ENCODE measurements at places on chromosomes 13 and 19.
A peak's percentile ranks its signal among the peaks of the same experiment; 100 is the strongest.

DNA sequence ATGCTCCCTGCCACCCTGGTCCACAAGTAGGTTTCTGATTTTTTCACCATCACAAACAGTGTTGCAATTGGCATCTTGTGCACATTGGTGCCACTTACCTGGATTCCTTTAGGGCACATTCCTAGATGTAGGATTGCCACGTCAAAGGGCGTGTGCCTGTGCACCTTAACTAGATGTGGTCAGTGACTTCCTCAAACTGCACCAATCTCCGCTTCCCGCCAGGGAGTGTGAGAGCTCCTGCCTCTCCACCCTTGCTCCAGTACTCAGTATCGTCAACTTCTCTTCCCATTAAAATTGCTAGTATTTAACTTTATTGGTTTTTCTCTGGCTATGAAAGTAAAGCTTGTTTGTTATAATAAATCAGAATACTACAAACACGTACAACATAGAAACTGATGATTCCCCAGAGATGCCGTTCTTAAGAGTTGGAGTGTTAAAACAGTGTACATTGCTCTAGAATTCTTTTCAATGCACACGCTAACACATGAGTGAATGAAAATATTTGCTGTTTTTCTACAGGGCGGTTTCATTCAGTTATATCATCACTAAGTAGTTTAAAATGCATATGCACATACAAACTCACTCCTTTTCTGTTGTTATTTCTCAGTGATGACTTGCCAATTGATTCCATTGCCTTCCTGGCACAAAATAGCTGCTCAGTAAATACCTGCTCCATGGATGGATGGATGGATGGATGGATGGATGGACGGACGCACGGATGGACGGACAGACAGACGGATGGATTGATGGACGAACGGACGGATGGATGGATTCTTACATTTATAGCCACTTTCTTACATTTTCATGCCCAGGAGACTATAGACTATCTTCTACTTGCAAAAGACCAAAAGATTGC is 23.4 kb downstream of the CCNE1 start:
- no peak for DNase-seq

GRCh38 chr13:32036126-32036695 is 4.6 kb downstream of the FRY start:
- DNase-seq: no peak

DNA sequence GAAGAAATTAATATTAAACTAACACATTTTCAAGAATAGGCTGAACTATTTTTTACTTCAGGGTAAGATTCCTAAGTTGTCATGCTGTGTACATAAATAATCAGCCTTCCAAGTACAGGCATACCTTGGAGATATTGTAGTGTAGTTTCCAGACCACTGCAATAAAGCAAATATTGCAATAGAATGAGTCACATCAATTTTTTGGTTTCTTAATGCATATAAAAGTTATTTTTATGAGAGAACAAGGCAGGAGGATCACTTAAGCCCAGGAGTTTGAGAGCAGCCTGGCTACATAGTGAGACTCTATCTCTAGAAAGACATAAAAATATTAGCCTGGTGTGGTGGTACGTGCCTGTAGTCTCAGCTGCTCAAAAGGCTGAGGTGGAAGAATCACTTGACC is 511.5 kb downstream of the UQCRFS1 start:
- DNase-seq: no peak

GRCh38 chr19:13929340-13929739 is 8.9 kb downstream of the PODNL1 start:
- DNase-seq: no peak

DNA sequence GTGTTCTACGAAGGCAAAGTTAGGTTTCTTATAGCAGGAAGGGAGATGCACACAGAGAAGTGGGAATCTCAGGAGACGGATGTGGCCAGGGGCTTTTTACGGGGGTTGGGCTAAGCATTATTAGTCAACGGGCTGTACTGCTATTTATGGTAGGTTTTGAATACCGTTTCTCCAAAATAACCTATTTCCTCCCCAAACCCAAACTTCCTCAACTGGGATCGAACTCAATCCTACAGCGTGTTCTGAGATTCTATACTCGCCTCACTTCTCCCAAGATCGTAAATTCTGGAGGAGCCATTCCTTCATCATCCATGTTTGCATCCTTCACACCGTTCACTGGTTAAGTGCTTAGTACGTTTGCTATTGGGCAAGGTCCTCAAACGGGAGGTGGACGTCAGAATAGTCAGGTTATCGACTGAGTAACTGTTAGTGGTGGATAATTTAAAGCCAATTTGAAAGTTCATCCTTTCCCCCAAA is 1.2 kb upstream of the TRIM13 start:
- DNase-seq: peak; percentile 19

GRCh38 chr13:84025824-84026223 is 143.6 kb upstream of the SLITRK1 start:
- DNase-seq: no peak

GRCh38 chr19:15935167-15935702 is 906 bp upstream of the CYP4F11 start:
- DNase-seq: no peak

DNA sequence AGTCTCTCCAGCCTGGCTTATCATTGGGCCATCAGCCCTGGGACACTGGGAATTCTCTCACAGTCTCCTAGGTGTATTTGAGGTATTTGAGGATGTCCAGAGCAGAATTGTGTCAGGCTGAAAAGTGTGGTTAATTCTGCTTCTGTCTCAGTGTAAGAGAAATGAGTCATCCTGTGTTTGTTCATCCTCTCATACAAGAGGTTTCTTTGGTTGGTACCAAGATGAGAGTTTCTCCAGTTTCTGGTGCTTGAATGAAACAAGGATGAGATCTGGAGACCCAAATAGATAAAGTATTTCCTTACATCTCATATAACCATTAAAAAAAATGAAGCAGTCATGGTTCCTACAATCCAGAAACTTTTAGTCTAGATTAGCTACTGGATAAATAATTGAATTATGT is 7.7 kb downstream of the ZNF253 start:
- DNase-seq: no peak

- no peak for DNase-seq
These were observed 83.4 kb downstream of the UBL3 start for GRCh38 chr13:29767006-29767405.

- DNase-seq: no peak
These were observed 269.1 kb downstream of the ABCC4 start for GRCh38 chr13:95032121-95032520.

GRCh38 chr19:48806818-48807589 is 3.8 kb downstream of the BCAT2 start:
- no peak for DNase-seq

GRCh38 chr13:90898811-90899210 is 448.7 kb upstream of the MIR17HG start:
- no peak for DNase-seq

DNA sequence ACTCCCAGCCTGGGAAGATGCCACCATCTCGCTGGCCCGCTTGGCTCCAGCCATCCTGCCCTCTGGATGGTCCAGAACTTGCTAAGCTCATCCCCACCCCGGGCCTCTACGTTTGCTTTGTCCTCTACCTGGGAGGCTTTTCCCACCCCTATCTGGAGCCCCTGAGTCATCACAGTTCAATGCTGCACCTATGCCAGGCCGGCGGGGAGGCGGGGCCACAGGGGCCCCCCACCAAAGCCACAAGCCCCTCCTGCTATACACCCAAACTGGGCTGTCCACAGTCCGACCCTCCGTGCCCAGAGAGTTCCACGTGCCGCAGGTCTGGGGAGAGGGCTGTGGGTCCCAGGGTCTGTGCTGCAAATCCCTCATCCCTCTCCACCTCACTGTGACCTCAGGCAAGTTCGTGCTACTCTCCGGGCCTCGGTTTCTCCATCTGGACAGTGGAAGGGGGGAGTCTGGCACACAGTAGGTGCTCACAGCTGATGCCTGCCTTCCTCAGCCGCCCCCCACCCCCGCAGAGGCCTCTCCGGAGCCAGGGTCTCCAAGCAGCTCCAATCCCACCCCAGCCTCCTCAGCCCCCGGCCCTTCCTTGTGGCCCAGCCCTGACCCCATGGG is 1.9 kb upstream of the TCF3 start:
- DNase-seq: no peak

GRCh38 chr13:59424661-59425060 is 739.1 kb downstream of the DIAPH3 start:
- no peak for DNase-seq

DNA sequence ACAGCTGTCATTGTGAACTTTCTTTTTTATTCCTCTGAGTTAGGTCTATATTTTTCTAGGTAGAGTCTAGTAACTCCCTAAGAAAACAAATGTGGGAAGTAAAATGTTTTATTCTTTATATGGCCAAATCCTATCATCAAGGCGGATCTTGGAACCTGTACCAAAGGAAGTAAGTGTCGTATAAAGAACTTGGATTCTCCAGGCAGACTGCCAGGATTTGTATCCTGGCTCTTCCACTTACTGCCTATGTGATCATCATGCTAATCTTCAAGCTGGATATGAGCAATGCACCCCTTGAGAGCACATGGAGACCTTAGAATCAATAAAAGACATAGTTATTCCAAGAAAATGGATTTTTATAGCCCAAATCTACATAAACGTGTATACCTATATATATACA is 286.5 kb downstream of the PCDH17 start:
- DNase-seq: no peak

- DNase-seq: no peak
These were observed 793.9 kb upstream of the PCDH9 start for GRCh38 chr13:68023838-68024581.

GRCh38 chr13:31038834-31039552 is 106.5 kb downstream of the TEX26 start:
- DNase-seq: no peak

DNA sequence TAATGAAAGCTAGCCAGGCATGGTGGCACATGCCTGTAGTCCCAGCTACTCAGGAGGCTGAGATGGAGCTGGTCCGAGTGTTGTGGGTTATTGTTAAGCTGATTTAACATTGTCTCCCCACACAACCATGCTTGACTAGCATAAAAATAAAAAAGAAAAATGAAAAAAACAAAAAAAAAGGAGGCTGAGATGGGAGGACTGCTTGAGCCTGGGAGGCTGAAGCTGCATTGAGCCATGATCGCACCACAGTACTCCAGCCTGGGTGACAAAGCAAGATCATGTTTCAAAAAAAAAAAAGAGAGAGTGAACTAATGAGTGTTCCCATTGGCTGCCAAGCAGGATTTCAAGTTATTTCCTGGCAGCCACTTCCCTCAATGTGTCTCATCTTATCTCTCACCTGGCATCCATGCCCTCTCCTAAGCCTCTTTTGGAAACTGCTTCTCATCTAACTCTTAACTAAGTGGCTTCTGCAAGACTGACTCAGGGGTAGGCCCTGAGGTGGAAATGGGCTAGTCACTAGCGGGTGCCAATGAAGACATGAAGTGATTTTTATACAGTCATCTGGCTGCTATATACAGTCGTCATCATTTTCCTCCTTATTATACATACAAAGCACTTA is 4.9 kb downstream of the THAP8 start:
- DNase-seq: no peak

GRCh38 chr19:4327877-4328242 is 10.8 kb downstream of the STAP2 start:
- DNase-seq: no peak

GRCh38 chr13:29532821-29533220 is 62.7 kb downstream of the SLC7A1 start:
- DNase-seq: no peak

- DNase-seq: no peak
These were observed 1419.8 kb downstream of the UQCRFS1 start for GRCh38 chr19:27793128-27793643.

DNA sequence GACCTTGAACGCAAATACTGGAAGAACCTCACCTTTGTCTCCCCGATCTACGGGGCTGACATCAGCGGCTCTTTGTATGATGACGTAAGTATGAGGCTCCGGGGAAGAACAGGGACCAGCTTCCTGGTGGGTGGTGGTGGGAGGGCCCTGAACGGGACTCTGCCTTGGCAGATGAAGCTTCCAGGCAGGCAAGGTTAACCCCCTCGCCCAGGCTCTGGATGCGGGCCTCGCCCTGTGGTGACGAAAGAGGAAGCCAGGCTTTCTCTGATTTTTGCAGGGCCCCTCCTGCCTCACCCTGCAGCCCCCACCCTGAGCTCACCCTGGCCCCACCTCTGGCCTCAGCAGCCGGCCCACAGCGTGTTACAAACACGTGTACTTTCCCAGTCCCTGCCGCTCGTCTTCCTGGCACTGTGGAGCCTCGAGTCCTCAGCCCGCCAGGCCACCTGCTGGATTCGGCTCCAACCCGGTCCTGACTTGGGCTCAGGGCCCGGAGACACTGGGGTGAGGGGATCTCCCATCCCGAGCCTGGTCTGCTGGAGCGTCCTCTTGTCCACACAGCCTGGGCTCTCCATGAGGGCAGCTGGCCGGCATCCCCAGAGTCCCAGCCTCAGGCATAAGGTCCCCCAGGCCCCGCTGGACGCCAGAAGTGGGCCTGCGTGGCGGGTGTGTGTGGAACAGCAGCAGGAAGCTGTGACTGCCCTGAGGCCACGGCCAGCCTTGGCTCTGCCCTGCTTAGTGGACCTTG is 72.4 kb downstream of the KDM4B start:
- no peak for DNase-seq

Measured in naive B cell (primary cell).